ENCODE measurements at places on chromosomes 2 and 18.

- no peak for DNase-seq
Measured at GRCh38 chr2:10901160-10901939, 10.4 kb upstream of the KCNF1 start.

DNA sequence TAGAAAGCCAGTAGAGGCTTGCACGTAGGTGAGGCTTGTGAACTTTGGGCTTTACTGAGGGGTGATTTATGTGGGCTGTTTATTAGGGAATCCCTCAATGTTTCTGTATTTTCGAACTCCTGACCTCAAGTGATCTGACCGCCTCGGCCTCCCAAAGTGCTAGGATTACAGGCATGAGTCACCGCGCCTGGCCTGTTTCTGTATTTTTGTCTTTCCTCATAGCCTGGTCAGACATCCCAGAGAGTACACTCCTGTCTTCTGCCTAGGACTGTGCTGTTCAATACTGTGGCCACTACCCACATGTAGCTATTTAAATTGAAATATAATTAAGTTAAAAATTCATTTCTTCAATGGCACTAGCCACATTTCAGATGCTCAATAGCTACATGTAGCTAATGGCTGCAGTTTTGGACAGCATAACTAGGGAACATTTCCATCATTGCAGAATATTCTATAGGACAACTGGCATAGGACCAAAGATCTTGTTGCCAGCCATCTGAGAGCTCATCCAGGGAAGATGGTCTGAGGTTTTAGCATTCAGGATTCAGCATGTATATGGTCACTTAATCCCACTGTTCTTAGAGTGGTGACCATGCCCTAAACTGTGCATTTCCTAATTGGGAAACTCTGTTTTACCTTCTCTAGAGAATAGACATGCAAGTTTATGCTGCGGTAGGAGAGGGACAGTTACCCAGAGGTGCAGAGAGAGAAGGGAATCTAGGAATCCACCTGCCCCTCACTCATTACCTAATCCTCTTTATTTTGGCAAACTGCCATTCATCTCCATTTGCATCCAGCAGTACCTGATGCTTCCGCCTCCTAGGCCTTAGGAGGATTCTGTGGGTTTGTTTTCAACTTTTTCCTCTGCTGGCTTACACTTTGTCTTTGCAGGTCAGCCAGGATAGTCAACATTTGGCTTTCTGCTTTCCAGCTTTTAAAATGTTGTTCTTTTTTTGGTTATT lies 64.4 kb downstream of the LCLAT1 start:
- no peak for DNase-seq

- DNase-seq: no peak
Measured at GRCh38 chr2:1964659-1965058, 220.3 kb upstream of the PXDN start.

- DNase-seq: no peak
Measured at GRCh38 chr18:31199190-31199769, 36.6 kb upstream of the DSC1 start.

DNA sequence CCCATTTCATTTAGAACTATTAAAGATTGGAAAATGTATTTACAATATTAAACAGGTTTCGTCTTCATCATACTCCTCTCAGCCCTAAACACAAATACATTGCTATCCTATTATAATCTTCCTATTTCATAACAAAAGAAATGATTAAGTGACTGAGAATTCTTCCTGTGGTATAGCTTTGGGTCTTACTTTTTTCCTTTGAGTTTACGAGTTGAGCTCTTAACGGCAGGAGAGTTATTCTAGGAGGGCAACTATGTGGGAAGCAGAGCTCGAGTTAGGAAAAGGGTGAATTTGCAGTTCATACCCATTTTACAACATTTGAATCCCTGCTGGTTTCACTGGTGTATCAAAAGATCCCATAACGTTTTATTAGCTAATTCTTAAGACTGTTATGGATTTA lies 105.0 kb downstream of the FIGN start:
- DNase-seq: no peak

GRCh38 chr2:240629968-240630770 lies 4.9 kb downstream of the GPR35 start:
- DNase-seq: no peak

- DNase-seq: no peak
Measured at GRCh38 chr2:54065411-54065810, 50.0 kb upstream of the ACYP2 start.

- DNase-seq: no peak
Measured at GRCh38 chr2:119693567-119693966, 14.6 kb downstream of the TMEM177 start.

GRCh38 chr2:45651415-45652089 lies at the start of gene PRKCE:
PRKCE (plus strand) TSS chr2:45651675.
- no peak for DNase-seq

GRCh38 chr2:221104361-221104811 lies 467.7 kb downstream of the EPHA4 start:
- no peak for DNase-seq

DNA sequence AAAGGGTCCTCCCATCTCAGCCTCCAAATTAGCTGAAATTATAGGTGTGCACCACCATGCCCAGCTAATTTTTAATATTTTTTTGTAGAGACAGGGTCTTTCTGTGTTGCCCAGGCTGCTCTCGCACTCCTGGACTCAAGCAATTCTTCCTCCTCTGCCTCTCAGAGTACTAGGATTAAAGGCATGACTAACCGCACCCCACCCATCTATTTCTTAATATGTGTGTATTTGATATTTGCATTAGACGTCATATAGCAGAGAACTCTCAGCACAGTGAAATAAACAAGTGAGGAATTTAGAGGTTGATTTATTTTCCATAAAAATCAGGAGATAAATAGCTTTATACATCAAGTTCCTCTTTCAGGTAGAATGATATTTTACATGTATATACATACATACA lies 213.5 kb downstream of the FSIP2 start:
- no peak for DNase-seq

DNA sequence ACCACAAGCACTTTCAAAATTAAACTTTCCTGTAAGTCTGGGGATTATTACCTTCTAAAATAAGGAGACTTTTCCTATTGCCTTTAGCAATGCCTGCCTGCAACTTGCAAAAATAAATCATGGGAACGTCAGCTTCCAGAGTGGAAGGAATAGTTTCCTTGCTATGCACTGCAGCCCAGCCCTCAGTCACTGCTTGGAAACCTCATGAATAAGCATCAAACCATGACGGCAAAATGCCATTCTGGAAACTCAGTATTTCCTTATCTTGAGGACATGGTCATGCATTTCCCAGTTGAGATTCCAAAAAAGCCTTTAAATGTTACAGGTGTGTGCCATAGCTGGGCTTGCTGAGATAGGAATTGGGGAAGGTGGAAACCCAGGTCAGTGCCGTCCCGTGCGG lies 84.2 kb upstream of the OTOS start:
- DNase-seq: no peak

- no peak for DNase-seq
Measured at GRCh38 chr2:161306919-161307318, 1.3 kb upstream of the PSMD14 start.

DNA sequence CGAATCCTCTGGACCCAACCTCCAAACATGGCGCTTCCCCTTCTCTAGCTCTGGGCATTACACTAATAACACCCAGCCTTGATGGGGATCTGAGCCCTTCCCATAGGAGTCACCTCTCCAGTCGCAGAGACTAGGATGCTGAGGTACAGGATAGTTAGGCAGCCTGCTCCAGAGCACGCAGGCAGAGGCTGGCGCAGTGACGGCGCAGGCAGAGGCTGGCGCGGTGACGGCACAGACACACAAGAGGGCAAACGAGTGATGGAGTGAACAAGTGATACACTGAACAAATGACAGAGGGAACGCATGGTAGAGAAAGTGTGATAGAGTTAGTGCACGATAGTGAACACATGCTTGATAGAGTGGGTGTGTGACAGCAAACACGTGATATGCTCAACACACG lies 518.5 kb downstream of the EIPR1 start:
- no peak for DNase-seq

- DNase-seq: no peak
Measured at GRCh38 chr2:8684878-8685696, 3.2 kb downstream of the ID2 start.

GRCh38 chr2:149422337-149422990 lies 92.1 kb downstream of the LYPD6 start:
- DNase-seq: no peak

DNA sequence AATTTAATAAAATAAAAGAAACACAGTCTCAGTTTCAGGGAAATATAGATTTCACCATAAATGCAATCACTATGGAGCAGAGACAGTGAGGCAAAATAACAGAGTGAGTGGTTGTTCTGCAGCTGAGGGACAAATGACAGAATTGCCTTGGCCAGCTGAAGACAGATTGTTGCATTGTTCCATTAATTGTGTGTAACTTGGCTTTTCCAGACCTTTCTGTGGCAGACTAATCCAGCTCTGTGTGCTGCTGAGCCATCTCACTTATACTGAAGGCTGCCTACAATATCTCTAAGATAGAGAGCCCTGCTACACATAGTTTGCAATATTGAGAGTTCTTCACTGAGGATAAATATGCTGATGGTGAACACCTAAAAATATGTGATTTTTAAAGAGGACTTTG lies 11.5 kb downstream of the LRRTM1 start:
- no peak for DNase-seq

DNA sequence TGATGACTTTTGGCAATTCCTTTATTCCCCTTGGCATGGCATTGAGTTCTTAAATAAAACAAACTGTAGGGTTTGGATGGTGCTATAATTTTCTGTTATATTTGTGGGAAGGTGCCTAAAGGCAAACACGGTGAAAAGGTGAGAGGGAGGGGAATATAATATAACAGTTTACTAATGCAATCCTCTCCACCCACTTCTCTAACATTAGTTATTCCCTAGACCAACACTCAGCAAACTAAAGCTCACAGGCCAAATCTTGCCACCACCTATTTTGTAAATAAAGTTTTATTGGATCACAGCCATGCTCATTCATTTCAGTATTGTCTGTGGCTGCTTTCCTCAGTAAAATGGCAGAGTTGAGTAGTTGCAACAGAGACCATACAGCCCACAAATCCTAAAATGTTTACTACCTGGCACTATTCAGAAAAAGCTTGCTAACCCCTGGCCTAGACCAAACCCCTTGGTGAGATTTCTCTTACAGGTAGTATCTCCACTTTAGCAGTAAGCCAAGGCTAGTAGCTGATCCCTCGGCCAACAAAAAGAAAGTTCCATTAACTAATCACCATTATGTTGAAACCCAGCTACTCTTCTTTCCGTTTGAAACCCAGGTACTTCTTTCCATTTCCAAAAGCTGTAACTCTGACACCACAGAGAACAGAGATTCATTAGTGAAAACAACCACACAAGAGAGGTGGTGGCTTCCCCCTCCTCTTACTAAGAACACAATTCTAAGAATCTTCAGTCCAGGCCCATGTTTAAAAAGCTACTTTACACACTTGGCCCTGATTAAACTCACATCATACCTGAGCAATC lies 136.1 kb upstream of the CHAC2 start:
- no peak for DNase-seq

DNA sequence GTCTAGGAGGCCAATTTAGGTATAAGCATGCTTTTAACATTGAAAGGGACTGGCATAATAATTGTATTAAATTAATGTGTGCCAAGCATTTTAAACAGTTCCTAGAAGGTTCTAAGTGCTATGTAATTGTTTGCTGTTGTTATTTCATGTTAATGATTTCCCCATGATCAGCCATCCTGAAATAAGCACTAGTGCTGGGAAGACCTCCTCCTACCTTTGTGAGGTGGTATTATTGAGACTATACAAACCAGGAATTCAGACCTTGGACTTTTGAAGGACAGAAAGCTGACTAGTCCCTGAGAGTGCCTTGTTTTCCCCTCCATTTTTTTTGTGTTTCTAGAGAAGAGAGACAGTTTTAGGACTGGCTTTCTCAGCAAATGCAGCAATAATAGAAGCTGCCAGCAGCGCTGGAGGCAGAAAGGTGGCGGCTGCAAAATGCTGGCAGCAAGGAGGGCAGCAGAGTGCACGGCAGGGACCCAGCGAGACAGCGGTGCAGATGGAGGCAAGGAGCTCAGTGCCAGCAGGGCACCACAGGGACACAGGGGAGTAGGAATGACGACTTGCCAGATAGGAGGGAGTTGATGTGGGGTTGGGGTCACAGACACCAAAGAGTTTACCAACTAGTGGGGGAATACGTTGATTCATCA lies 25.3 kb downstream of the NABP1 start:
- DNase-seq: no peak

DNA sequence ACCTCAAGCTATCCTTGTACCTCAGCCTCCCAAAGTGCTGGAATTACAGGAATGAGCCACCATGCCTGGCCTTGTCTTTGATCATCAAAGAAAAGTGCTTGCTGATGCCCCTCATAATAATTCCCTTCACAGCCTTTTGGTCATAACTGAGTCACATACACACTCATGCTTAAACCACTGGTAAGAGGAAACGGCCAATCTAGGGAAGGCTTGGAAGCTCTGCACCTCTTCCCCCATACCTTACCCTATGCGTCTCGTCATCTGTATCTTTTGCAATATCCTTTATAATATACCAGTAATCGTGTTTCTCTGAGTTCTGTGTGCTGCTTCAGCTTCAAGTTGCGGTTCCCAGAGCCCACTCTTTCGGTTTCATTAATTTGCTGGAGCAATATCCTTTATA lies 4.8 kb upstream of the RNF138 start:
- no peak for DNase-seq

- no peak for DNase-seq
Measured at GRCh38 chr2:152127628-152128027, 28.8 kb upstream of the CACNB4 start.

GRCh38 chr18:74515620-74516231 lies 18.6 kb upstream of the CNDP1 start:
- no peak for DNase-seq

DNA sequence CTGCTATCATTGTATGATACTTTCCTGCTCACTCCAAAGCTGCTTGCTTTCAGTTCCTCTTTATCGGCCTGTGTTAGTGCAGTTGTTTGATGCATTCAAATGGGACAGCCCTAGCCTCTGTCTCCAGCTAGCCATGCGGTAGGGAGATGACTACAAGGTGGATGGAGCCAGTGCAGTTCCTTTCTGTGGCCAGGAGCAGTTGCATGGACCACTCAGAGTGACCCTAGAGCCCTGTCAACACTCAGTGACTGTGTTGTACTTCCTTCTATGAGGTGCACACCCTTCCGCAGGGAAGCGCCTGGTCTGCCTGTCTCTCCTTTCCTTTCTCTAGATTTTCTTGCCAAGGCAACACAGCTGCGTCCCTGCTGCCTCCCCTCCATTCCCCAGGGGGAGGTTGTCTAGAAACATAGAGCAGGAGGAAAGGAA lies 33.8 kb downstream of the KCNS3 start:
- no peak for DNase-seq

DNA sequence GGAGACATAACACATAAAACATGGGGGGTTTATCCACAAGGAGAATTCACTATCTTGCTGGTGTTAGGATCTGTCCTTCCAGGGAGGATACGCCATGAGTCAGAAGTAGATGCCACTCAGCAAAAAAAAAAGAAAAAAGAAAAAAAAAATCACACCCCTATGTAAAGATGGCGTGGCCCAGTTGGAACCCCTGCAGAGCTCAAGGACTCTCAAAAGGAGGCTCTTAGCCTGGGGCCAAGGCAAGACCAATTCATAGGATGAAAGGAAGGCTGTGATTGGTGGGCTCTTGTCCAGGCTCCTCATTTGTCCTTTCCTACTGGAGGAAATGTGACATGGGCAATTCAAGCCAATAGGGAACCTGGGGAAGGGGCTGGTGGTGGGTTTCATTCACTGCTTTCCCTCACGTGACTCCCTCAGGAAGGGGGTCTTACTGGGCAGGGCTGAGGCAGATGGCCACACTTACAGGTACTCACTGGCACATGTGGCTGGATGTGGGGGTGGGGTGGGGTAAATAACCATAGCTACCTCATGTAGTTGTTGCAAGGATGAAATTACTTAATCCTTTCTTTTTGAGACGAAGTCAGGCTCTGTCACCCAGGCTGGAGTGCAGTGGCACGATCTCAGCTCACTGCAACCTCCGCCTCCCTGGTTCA lies 38.7 kb upstream of the HAAO start:
- no peak for DNase-seq
